ENCODE measurements at places on chromosomes 16 and 17.
A peak's percentile ranks its signal among the peaks of the same experiment; 100 is the strongest.

DNA sequence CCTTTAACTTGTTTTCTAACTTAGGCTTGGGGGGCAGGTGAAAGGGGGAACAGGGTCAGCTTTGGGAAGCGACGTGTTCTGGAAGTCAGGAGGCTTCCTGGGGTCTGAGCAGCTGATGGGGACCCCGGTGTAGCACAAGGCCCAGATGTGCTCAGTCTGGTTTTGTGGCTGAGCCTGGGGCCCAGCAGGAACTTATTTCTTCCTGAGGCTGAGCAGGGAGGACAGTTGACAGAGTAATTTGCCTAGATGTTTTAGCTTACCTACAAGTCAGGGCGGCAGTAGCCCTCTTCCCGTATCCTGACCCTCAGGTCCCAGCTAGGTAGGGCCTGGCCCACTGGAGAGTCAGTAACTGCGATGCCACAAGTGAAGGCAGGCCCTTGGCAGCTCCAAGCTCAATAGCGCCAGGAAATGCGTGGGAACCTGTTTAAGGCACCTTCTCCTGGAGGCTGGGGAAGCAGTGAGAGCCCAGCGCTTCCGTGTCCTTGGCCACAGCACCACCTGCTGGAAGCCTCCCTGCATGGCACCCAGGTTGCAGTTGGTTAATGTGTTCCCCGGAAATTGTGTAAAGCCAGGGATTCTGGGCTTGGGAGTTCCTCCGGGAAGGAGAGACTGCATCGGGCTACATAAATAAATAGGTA lies 5.2 kb downstream of the CCR7 start:
- peak; percentile 84 for DNase-seq

DNA sequence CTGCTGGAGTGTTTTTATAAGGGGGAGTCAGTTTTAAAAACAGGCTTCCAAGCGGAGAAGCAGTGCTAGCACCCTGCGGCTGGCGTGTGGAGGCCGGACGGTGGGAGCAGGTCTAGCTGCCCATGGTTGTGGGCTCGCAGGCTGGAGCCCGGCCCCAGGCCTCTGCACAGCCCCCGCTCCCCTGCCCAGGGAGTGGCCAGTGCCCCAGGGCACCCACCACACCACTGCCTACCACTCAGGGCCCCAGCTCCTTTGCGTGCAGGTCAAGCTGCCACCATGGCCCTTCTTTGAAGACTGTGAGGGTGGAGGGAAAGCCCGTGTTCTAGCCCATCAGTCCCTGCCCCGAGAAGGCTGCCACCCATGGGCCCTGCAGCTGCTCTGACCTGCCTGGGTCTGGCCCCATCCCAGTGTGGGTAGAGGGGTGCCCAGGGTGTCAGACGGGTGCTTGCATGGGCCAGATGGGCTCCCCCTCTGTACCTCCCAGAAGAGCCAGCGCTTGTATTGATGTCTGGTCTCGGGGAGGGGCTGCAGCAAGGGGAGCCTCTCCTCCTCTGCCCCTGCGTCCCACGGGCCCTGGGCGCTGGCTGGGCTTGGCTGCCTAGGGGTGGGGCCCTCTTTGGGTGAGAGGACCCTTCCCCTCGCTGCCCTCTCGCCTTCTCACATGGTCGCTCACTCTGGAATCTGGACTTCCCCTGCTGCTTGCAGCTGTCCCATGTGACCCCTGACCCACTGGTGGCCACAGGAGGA lies 1.5 kb upstream of the NUDT16L1 start:
- DNase-seq = no peak

DNA sequence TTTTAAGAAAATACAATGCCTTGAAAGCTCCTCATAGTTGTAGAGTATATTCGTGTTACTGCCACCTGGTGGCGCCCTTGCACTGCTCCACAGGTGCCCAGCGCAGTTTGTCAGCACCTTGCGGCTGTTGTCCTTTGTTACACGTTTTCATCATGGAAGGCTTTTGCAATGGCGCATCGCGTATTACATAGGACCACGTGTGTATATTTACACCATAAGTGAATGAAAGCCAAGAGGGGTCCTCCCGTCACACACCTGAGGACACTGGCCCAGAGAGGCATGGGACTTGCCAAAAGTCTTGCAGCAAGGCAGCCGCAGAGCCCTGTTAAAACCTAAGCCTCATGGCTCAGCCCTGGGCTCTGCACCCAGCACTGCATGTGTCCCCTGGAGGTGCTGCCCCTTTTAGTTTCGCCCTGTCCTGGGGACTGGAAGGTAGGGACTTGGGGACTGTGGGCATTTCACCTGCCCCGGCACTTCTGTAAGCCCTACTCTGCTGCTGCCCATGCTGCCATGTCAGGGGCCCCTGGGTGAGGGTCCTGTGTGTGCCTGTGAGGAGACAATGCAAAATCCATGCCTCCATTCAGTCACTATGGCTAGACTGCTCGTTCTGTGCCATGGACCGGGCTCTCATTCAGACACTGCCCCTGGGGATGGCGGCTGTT lies 24.3 kb downstream of the POLR3E start:
- DNase-seq = peak; percentile 75

DNA sequence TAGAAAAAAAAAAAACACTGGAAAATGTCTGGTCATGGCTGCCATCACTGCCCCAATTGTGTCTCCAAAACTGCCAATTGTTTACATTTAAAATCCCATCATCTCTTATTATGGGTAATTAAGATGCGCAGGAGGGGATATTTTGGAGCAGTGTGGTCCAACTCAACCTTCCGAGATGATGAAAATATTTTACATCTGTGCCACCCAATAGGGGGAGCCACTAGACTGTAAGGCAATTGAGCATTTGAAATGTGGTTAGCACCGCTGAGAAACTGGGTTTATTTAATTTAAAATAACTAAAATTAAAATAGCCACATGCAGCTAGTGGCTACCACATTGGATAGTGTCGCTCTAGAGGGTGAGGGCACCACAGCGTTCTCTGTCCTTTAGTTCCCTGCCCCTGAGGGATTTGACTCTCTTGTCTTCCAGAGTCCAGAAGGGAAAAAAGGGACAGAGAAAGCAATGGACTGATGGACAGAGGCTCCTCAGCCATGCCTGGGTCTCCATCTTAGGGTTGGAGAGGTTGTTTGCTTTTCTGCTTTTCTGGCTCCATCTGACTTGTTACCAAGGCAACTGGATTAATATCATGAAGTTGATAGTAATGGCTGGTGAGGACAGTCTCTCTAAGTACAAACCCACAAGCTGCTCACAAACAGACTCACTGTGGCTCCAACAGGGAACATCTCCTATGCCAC lies 3.5 kb downstream of the MPO start:
- DNase-seq = peak; percentile 10

- no peak for DNase-seq
These were observed 21.9 kb downstream of the USP7 start for GRCh38 chr16:8941718-8942344.

DNA sequence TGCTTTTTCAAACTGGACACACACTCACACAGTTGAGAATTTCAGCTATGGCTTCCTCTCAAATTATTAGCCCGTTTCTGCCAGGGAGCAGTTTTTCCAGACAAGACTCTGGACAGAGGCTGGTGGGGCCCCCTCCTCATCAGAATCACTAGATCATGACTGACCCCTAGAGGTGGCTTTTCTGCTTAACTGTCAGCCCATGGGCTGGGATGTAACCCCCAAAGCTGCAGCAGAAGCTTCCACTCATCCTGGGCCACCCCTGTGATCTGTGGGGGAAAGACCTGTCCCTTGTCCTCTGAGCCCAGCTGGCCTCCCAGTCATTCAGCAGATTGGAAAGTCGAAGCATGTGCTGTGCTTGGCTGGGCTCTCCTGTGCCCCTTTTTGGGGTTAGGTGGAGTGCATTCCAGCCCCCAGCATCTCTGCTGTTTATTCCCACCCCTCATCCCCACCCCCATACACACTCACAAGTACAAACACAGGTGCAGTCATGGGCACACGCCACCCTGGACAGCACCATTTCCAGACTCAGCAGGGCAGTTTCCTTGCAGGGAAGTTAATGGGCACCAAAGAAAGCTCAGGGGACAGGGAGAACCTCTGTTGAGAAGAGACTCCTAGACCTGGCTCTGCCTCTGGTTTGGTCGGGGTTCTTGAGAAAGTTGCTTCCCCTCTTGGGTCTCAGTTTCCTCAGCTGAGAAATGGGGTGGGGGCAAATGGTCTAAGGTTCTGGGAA lies 77.6 kb upstream of the RBL2 start:
- DNase-seq = no peak

- no peak for DNase-seq
These were observed 457.4 kb downstream of the SLC39A11 start for GRCh38 chr17:72635034-72635635.

- no peak for DNase-seq
These were observed 203.6 kb downstream of the CPPED1 start for GRCh38 chr16:12600116-12600515.

GRCh38 chr16:27597361-27597760 lies 47.4 kb downstream of the KATNIP start:
- no peak for DNase-seq

DNA sequence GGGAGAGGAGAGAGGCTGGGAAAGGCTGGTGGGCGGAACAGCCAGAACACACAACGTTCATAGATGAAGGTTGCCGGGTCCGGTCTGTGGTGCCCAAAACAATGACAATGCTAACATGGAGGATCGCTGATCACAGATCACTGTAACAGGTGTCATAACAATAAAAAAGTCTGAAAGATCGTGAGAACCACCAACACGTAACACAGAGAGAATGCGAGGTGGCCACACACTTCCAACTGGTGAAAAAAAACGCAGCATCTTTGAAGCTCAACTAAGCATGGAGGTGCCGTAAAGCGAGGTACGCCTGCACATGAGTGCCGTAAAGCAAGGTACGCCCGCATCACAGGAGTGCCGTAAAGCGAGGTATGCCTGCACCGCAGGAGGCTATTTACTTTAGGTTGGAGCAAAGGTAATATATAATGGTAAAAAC lies 42.3 kb downstream of the ABR start:
- peak; percentile 14 for DNase-seq

- no peak for DNase-seq
These were observed 18.4 kb downstream of the PSMD7 start for GRCh38 chr16:74315059-74315458.

GRCh38 chr16:57358527-57359095 lies at the start of gene CCL22:
CCL22 (plus strand) TSS chr16:57358783; CDS start chr16:57358817, 34 bp downstream.
- DNase-seq = no peak

DNA sequence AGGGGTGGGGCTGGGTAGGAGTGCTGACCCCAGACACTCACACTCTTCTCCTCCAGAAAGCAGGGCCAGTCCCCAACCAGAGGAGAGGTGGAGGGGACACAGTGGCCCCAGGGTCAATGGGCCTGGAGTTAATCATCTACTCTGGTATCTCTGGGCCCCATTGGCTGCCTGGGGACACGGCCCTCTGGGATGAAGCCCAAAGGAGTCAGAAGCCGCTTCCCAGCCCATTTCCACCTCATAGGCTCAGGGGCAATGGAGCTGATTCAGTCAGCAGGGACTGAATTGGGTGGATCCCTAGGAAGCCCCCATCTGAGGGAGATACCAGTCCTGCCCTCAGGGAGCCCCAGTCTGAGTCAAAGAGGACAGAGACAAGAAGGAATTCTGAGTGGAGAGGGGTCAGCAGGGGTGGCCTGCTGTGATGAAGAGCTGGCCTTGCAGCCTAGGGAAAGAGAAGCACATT lies 2.9 kb upstream of the NAGS start:
- no peak for DNase-seq

GRCh38 chr16:49876716-49877129 lies 20.8 kb upstream of the ZNF423 start:
- DNase-seq = no peak

DNA sequence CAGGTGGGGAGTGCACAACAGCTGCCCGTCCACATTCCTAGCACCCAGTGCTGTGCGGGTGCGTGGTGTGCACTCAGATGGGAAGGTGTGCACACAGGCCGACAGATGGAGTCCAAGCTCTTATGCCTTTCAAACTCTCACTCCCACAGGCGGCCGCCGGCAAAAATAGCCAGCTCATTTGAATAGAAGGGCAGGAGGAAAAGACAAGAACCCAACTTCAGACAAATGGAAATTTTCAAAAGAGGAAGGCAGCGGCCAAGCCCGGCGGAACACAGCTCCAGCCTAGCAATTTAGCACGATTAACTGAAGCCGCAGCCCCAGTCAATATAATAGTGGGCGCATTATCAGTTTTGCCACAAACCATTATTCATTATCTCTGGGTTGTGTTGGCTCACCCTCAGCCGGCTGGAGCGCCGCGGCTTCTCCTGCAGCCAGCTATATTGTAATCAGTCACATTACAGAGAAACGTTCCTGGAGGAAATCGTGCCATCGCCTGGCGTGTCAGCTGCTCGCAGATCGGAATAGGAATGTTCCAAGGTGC lies 103.9 kb upstream of the SEC14L1 start:
- DNase-seq = no peak

GRCh38 chr17:216625-217024 lies 35.2 kb upstream of the DOC2B start:
- DNase-seq = no peak

DNA sequence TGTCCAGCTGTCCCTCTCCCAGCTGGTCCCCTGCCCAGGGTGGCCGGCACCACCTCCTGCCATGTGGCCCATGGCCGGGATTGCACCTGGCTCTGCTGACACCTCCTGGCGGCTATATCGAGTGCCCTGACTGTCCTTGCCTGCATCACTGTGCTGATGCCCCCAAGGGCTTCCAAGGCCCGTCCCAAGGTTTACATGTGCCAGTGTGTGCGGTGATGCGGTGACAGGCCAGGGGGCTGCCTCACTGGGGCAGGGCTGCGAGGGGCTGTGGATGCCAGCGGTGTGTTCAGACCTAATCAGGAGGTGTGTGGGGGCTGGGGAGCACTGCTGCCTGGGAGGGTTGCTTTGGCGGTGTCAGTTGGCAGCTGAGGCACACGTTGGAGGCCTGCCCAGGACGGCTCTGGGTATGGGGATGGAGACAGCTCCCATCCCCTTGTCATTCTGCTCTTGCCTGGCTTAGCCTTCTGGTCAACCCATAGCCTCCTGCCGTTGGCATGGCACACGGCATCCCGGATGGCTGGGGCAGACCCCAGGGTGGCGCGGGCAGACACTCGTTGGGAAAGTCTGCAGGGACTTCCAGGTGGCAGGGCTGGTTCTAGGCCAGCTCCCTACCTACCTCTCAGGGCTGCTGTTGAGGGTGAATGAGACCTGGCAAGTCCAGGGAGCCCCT lies 5.5 kb downstream of the MAP2K3 start:
- no peak for DNase-seq

- peak; percentile 25 for DNase-seq
These were observed 65.7 kb downstream of the CENPV start for GRCh38 chr17:16287563-16288027.

- DNase-seq = no peak
These were observed 5.5 kb downstream of the PRR29 start for GRCh38 chr17:64003526-64004121.

DNA sequence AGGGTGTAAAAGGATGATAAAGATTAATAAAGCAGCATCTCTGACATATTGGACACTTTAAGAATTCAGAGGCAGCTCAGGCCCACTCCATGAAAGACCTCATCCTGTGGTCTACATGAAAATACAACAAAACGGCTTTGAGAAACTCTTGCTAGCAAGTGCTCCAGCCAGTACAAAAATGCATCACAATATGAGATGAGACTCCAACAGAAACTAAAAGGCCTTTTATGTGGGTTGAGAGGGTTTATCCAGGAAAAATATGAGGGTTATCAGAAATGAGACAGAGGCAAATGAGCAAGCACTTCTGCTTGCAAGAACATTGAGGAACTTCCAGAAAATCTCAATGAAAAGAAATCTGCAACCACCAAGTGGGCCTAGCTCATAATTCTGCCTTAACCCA lies 65.7 kb downstream of the LITAF start:
- DNase-seq = no peak
